HS-5 (cell line): ENCODE measurements at places on chromosomes 13 and 19.

GRCh38 chr19:38656171-38656981, 8.9 kb downstream of the ACTN4 start:
- no peak for DNase-seq

GRCh38 chr13:31100721-31101120, 61.0 kb downstream of the HSPH1 start:
- no peak for DNase-seq

DNA sequence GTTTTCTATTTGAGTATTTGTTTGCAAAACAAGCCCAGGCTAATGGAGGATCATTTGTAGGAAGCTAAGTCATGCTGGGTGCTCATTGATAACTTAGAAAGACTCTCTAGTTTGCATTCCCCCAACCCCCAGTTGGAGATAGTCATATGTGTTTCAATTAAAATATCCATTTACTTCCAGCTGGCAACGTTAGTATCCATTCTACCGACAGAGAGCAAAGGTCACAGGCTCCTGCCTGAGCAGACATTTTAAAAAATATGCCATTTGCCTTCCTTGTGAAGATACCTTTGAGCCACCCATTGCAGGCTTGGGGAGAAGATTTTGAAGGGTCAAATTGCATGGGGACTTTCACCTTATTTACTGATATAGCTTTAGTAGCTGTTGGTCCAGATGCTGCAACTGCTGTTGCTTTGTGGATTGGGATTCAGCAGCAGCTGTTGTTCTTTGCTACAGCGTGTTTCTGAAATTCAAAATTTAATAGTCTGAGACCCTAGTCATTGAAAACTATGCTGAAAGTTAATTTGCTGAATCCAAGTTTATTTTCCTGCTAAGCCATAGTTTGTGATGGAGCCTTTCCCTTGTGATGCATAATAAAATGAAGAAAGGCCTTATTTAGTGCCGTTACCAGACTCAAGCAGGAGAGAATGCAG, 335.1 kb downstream of the GPC6 start:
- no peak for DNase-seq

- no peak for DNase-seq
Measured at GRCh38 chr13:46106839-46107371, 2.1 kb upstream of the CPB2 start.

DNA sequence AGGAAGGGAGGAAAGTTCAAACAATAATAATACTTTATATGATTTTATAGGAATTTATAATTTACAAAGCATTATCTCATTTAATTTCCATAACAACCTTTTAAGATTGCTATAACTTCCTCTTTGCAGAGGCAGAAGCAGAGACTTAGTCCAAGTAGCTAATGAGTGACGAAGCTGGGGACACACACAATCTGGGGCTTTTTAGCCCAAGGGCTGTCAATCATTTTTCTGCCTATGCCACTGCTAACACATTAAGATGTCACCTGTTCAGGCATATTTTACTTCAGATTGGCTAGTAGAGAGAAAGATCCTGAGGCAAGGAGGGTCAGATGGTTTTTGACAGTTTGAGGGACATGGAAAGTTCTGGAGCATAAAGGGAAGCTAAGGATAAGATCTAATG, 12.6 kb downstream of the SCEL start:
- no peak for DNase-seq

DNA sequence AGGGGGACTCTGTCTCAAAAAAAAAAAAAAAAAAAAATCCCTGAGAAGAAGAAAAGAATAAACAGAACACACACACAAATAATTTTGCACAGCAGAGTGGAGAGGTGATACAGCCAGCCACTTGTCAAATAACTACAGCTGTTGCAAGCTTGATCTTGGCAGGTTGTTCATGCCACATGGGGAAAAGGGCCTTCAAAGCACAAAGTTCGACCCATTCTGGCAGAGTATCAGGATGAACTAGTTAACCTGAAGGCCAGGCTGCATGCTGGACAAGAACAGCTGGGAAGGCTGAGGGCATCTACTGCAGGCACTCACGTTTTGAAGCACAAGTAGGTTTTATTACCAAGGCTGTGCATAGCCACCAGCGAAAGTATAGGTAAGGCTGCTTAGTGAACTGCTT, 104.1 kb downstream of the KCTD15 start:
- no peak for DNase-seq

DNA sequence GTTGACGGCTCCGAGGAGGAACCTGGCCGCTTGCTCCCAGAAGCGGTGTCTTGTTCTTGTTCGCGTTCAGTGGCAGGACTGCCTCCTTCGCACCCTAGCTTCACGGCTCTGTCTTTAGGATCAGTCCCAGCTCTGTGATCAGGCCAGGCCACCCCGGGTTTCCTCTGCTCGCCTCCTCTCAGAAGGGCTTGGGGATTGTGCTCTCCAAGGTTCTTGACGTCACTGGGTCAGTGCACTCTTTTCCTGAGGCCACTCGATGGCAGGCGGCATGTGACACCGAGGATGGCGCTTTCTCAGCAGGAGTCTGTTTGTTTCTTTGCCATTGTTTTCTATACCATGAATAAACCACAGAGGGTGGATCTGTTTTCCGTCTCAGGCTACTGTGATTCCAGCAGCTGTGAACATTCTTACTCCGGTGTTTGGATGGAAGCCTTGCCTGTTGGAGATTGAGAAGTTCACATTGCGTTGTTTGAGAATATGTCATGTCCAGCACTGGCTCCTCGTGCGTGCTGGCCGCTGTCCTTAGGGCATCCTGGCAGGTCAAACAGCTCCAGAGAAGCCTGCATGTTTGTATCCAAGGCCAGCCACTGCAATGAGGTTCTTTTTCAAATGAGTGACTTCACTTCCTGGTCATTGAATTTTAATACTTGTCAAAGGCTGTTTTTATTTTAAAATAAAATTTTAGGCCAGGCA, 44.5 kb downstream of the SLC7A9 start:
- DNase-seq = no peak

- DNase-seq = peak; percentile 84
Measured at GRCh38 chr19:11694533-11695439, 44.0 kb downstream of the ZNF823 start.

DNA sequence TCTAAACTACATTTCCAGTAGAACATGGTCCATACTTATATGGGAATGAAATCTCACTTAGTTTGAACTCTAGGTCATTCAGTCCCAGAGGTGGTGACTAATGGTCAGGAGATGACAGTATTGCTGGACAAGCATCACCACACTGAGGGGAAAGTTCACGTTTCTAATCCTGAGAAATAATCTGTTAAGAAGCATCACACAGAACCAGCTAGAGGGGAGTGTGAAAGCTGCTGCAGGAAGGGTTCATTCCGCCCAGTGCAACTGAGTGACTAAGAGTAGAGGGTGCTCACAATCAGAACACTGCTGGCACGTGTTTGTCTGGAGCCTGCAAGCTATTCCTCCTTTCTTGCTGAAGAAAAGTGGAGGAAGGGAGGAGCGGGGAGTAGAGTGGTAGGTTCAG, 2.7 kb downstream of the COL4A1 start:
- no peak for DNase-seq

- DNase-seq = no peak
Measured at GRCh38 chr13:33204130-33204927, 81.2 kb downstream of the STARD13 start.

DNA sequence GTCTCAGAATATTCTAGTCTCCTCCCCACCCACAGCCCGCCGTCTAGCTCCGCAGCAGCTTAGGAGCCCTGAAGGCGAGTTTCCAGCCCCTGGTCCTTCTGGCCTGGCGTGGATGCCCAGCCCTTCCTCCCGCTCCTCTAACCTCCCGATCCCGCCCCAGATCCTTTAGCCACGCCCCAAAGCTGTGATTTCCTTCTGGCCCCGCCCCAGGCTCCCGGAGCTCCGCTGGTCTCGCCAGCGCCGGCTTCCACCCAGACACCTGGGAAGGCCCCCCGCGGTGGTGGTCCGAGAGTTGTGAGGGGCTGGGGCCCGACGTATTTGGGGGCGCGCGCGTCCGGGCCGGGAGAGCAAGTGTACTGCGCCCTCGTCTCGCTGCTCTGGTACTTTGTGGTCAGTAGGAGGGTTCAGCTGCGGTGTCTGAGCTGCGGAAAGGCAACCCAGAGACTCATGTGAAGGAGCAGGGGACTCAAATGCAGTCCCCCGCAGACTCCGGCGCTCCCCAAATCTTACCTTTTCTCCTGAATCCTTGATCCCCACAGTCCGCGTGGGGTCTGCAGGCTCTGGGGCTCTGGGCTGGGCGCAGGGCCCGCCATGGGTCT, at the start of gene CGB7:
TSS of gene CGB7 (minus strand) at position 114 of the 599 bp plus-strand sequence. CDS start 2,374 bp downstream, outside the sequence.
- DNase-seq = no peak

DNA sequence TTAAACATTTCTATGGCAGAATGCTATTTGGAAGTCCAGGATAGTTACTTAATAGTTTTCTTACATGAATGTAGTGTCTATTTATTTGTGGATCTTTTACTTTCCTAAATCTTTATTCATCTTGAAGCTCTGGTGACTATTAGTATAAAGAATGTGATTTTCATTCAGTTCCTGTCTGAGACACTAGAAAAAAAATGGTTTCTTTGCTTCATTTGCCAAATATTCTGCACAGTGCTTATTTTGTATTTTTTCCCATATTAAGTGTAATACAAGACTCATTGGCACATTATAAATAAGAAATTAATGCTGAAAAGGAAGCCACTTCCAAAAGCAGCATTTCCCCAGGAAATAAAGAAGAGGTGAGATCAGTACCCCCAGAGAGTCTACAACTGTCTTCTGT, 109.8 kb downstream of the POSTN start:
- DNase-seq = no peak

- no peak for DNase-seq
Measured at GRCh38 chr19:277581-278165, 13.5 kb downstream of the PLPP2 start.

DNA sequence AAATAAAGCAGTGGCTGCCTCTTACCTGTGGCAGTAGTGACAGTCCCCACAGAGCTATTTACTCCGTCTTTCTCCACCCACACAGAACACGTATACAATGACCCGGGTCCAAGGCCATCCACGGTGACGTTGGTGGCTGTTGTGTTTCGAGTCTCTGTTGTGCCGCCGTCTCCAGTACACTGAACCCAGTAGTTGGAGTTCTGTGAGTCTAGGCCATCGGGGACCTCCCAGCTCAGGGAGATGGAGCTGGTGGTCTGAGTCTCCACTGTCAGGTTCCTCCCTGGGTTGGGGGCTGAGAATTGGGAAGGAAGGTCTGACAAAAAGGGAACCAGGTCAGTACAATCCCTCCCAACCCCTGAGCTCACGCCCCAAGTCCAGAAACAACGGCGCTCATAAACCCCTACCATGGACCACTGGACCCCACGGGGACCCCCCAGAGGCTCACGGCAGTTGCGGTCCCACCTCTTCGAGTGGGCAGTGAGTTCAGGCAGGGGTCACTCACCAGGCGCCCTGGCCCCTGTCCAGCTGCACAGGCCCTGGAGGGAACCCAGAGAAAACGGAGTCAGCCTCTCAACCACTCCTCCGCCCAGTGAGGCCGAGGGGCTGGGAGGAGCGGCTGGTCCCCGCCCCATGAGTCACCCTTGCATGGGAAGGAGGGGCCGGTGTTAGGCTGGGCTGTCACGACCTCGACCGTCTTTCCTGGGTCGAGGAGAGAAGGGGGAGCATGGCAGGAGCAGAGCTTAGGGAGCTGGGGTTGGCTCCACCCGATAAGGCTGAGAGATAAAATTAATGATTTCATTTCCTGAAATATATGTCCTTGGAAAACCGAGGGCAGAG, 2.4 kb downstream of the PTPRH start:
- peak; percentile 82 for DNase-seq
